ENCODE measurements at places on chromosomes 2 and 18.

DNA sequence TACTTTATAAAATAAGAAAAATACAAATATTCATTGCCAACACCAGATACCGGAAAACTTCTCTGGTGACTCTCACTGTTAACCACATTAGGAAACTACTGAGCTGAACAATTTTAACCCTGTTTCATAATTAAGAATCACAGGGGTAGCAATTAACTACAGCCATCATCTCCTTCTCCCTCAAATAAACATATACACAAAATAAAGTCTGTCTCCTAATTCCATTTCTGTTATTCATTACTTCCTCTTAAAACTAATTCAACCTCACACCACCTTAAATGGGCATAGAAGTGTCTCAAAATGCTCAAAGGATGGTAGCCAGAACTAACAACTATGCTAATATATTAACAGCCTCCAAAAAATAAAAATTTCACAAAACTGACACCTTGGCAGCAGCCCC, 60.7 kb downstream of the ACVR1 start:
- no peak for DNase-seq

GRCh38 chr2:85401844-85402243, 8.3 kb downstream of the CAPG start:
- DNase-seq, result no peak

GRCh38 chr2:157413326-157414035, 30.4 kb downstream of the CYTIP start:
- DNase-seq, result no peak

DNA sequence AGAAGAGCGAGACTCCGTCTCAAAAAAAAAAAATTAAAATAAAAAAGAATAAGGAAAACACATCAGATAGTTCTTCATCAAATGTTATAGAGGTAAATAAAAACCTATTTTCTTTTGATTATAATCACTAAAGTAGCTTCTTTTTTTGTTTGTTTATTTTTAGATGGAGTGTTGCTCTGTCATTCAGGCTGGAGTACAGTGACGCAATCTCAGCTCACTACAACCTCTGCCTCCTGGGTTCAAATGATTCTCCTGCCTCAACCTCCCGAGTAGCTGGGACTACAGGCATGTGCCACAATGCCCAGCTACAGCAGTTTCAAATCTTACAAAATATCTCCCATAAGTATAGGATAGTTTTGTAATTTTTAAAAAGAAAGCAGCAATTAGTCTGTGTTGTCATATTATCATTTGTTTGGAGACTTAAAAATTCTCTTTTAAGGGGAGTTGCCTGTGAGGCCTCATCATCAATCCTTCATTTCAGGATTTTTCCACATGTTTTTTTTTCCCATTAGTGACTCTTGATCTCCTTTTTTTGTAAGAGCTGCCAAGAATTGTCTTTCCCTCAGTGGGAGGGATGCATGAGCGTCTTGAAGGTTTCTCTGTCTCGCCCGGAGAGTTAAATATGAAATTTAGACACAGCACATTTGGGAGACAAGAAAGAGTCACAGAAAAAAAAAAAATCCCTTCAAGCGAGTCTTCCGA, 275.9 kb downstream of the CDCA7 start:
- DNase-seq, result no peak

- DNase-seq, result peak; percentile 97
Measured at GRCh38 chr18:3451183-3451988, 1.4 kb downstream of the TGIF1 start.
